ENCODE measurements at places on chromosomes 3 and 15. TPM values are rescaled to one million over a fixed set of nuclear protein-coding genes. Genes with fewer than 3 reads are reported as not detected.

The EPHA6 gene
- total RNA-seq, result 0.30 TPM

The MME gene
- total RNA-seq, result 0.47 TPM

The KLHL40 gene
- not detected for total RNA-seq

The NR2E3 gene
- total RNA-seq, result not detected

The DOCK3 gene
- 0.26 TPM for total RNA-seq

The PTPN23 gene
- 3.8 TPM for total RNA-seq

The SLC28A1 gene
- not detected for total RNA-seq

The CCDC71 gene
- total RNA-seq, result 39.6 TPM

The C3orf70 gene
- not detected for total RNA-seq

The ZNF860 gene
- total RNA-seq, result not detected

The RNU6-1 gene
- not detected for total RNA-seq

The NR1I2 gene
- not detected for total RNA-seq

The BTLA gene
- not detected for total RNA-seq

The PRSS50 gene
- not detected for total RNA-seq

The UNC13C gene
- not detected for total RNA-seq

The KBTBD13 gene
- total RNA-seq, result not detected

The PAK6 gene
- 3.9 TPM for total RNA-seq

The UBL7 gene
- 116 TPM for total RNA-seq

The TRH gene
- not detected for total RNA-seq

The KLF15 gene
- 0.26 TPM for total RNA-seq

The FGF12 gene
- 0.35 TPM for total RNA-seq
